ENCODE measurements at places on chromosomes 3 and 15.

DNA sequence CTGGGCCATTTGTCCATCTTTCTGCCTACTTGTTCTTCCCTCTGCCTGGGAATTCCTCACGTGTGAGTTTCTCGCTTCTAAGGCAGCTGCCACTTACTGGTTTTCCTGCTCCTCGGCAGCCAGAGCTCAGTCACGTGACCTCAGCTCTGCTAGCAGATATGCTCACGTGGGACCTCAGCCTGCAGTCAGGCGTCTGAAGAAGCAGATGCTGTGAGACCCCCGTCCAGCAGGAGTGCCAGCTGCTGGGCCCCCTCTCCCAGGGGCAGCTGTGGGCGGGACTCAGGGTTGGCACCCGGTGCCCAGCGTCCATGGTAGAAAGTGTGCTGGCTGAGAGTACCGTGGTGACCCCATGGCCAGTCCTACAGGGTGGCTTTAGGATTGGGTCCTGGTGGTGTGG is 161.3 kb upstream of the TLE3 start:
- DNase-seq = peak; percentile 75

GRCh38 chr3:157906627-157907026 is 199.6 kb downstream of the SHOX2 start:
- no peak for DNase-seq

GRCh38 chr15:84598250-84598649 is 2.6 kb upstream of the ZSCAN2 start:
- DNase-seq = no peak

- no peak for DNase-seq
Observed at GRCh38 chr3:184467171-184467570, 87.3 kb downstream of the CHRD start.

DNA sequence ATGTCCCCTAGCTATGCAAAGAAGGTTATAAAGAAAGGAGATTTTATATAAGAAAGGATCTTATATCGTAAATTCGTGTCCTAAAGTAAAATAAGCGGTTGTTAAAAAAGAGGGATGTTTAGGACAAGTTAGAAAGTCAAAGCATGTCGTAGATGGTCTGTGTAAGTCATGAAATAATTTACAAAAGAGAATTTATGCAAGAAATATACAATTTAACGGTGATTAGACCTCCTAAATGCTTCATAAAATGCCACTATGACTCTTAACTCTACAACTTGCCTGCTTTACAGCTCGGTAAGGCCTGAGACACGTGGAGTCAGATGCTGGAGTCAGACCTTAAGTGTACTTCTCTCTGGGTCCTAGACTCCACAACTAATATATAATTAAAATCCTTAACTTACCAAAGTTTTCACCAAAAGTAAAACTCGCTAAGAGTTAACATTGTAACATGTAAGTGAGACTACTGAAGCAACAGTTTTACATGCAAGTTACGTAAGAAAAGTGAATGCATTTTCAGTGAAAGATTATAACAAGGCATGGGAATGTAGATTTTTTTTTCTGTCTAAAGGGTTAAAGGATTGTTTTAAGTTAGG is 13.3 kb upstream of the SRPRB start:
- DNase-seq = no peak

GRCh38 chr15:77599899-77600298 is 32.8 kb downstream of the LINGO1 start:
- DNase-seq = peak; percentile 62

DNA sequence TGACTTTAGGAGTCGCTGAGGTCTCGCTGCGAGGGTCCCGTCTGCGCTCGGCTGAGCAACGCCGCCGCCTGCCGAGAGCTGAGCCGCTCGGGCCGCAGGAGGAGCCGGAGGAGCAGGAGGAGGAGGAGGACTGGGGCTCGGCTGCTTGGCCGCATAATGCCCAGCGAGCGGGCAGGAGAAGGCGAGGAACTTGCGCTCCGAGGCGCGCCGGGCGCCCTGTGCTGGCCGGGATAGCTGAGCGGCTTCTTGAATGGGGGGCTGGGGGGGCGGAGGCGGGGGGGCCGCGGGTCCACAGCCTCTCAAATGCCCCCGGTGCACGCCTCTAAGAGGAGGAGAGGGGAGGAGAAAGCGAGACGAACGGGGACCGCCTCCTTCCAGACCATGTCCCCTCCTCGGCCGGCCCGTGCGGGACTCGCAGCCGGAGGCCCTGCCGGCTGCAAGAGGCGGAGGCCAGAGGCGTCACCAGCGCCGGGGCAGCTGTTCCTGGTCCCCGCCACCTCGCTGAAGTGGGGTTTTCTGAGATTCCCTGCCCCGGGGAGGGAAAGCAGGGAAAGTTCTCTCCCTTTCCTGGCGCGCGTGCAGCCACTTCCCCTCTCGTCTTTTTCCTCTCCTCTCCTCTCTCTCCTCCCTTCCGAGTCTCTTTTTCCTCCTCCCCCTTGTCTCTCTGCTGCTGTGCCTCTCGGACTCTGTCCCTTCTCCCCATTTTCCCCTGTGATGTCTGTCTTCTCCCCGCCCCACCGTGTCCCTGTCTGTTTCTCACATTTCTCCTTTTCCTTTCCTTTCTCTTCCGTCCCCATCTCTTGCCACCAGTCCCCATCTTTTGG is at the start of gene ADAMTS9:
ADAMTS9 (minus strand) TSS at position 220 of the 824 bp plus-strand sequence. CDS start 343 bp downstream, outside the sequence.
- DNase-seq = peak; percentile 86

- DNase-seq = no peak
Observed at GRCh38 chr15:51448622-51449399, 107.4 kb downstream of the GLDN start.

Measured in left ventricle myocardium superior (tissue), 1 donor.